ENCODE measurements at places on chromosomes 5 and 9.

DNA sequence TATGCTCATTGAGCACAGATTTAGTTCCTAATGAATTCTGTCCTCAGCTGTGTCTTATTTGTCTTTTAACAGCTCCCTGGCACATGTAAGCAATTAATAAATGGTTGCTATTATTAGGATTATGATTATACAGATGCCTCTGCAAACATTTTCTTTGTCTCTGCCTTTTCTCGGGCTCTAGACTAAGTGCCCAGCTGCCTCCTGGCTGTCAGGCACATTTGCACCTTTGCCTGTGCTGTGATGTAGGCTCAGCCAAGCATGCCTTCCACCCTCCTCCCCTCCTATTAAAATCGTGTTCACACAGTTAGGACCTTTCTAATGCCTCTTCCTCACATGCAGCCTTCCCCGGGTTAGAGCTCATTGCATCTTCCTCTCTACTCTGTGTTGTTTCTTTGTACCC is 25.7 kb downstream of the NPR3 start:
- DNase-seq = no peak

DNA sequence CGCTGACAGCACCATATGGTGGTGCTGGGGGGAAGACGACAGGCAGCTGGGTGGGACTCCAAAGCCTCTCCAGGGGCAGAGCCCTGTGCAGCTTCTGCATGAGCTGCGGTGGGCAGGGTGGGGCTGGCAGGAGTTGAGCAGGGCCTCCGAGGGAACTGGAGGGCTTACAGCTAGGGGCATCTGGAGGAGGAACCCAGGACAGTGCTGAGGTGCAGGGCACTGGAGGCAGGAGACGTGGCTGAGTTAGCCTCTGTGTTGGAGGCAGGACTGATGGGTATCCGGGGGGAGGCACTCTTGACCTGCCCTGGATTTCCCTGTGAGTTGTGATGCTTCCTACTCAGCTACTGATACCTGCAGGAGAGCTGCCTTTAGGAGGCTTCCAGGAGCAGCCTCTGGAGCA is 45.0 kb downstream of the TENT4A start:
- DNase-seq = no peak

GRCh38 chr5:136070486-136071285 is 41.9 kb downstream of the TGFBI start:
- no peak for DNase-seq

- DNase-seq = no peak
These were observed 11.1 kb upstream of the GLT6D1 start for GRCh38 chr9:135650408-135650807.

DNA sequence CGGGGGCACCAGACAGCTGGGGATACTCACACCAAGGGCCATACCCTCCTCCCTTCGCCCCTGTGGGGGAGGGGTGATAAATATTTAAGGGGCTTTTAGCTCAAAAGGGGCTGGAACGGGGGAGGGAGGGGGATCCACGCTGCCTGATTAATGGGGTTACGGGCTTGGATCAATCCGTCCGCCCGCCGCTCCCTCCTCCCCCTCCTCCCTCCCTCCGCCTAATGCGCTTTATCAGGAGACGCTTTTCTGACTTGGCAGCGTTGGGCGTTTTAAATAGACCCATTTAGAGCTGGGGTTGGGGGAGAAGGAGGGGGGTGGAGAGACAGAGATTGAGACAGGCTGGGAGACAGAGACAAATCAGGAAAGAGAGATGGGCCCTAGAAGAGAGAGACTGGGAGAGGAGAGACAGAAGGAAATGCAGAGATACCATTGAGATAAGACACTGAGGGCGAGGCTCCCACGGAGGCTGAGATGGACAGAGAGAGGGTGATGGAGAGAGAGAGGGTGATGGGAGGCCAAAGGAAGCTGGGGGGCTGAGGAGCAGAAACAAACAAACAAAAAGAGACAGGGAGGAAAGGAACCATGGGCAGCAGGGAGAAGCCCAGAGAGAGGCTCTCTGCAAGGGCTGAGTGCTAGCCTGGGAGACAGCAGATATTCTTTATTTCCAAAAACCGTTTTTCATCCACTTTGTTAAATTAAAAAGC is 10.3 kb downstream of the CNTFR start:
- DNase-seq = no peak

- DNase-seq = no peak
These were observed 24.4 kb upstream of the TGFBI start for GRCh38 chr5:136004436-136004835.

- no peak for DNase-seq
These were observed 19.0 kb downstream of the CTXN3 start for GRCh38 chr5:127667926-127668325.

DNA sequence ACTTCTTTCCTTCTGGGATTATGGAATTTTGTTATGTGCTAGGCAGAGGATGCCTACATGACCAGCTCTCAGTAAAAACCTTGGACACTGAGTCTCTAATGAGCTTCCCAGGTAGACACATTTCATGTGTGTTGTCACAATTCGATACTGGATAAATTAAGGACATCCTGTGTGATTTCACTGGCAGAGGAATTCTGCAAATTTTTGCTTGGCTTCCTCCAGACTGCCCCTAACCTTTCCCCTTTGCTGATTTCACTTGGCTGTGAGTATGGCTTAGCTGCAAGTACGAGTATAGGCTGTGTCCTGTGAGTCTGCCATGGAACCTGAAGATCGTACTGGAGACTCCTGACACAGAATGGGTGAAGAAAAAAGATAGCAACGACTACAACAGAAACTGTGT is 47.6 kb downstream of the MRPS27 start:
- DNase-seq = no peak

- DNase-seq = no peak
These were observed 127.2 kb downstream of the VPS13A start for GRCh38 chr9:77304543-77304942.

- peak; percentile 94 for DNase-seq
These were observed 443.0 kb downstream of the ACTL7B start for GRCh38 chr9:108412755-108413154.

- peak; percentile 16 for DNase-seq
These were observed at the start of gene SLC46A2 for GRCh38 chr9:112890106-112891081. Gene SLC46A2, minus strand, starts transcription at chr9:112890876. Its CDS starts 195 bp downstream, at chr9:112890681.

DNA sequence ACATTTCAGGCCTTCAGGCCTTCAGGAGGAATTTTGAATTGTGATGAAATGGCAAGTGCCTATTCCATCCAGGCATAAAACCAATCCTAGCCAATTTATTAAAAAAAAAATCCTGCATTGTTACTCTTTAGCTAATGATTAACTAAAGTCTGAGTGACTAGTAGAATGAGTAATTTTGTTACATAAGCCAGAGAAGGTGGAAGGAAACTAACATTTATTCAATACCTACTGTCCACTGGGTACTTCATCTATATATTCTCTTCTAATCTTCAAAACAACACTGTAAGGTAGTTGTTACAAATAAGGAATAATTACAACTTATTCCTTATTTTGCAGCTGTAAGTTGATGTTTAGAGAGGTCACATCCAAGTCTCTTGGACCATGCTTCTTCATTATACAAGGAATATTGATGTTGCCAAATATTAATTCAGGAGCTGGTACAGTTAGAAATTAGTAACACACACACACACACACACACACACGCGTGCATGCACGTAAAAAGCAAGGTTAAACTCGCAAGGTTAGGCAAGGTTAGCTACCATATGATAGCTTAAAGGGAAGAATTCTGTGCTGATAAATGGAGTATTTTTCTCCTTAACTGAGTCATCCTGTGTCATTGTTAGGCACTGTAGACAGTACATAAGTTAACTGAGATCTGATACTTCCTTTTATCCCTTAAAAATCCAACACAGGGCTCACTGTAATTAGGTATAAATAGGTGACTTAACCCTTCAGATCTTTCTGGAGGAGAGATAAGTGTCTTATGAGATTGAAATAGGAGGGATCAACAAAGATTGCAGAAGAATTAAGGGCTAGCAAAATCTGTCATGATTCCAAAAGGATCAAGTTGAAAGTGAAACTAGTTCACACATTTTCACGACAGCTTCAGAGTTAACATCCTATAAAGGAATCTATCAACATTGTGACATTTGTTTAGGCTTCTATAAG is 596.9 kb downstream of the PDE4D start:
- DNase-seq = no peak

GRCh38 chr9:127898433-127899127 is 823 bp downstream of the ST6GALNAC6 start:
- no peak for DNase-seq

GRCh38 chr5:178555771-178556211 is 34.4 kb downstream of the COL23A1 start:
- DNase-seq = peak; percentile 76

GRCh38 chr9:117825609-117826347 is 121.6 kb downstream of the TLR4 start:
- no peak for DNase-seq

DNA sequence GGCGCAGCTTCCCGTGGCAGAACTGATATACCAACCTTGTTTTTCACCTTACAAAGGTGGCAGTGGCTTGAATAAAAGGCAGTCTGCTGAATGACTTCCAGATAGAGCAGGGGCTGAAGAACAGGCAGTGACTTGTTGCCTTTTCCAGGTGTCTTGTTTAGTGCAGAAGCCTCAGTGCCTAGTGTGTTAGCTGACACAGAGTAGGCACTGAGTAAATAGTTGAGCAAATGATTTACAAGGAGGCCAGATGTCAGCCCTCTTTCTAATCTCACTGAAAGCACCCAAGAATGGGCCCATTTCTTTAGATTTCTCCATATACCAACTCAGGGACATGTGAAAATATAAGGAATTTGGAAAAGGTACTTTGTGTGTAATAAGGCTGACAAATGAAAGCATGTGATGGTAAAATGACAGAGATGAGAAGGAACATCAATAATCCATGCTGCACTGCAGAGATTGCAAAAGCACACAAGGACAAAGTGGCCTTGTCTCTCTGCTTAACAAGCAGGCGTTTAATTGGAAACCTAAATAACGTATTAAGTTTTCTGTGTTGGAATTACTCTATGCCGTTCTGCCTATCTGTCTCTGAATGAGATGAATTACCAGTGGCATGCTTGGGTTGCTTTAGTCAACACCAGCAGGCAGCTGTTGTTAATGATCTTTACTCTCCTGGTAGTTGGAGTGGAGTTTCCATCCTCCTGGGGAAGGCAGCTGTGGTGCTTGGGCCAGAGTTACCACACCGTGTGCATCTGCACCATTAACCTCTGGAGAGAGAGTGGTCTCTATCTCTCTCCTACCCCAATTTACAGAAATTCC is 360.1 kb upstream of the C9orf72 start:
- no peak for DNase-seq

DNA sequence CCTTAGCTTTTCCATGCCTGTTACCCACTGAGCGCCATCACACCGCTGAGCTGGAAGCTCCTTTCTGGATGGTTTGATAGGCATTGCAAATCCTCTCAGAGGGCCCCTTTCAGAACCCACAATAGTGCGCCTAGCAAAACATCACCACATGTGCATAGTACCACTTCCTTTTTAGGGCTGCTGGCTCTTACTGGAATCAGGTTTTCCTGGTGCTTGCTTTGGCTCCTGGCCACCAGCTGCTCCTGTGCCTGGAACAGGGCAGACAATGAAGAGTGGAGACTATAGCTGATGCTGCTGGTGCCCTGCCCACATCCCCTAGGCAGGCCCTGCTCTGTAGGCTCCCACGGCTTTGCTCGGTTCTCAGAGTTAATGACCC is 163.6 kb upstream of the SEMA6A start:
- DNase-seq = no peak

- no peak for DNase-seq
These were observed 272.5 kb downstream of the TMEM38B start for GRCh38 chr9:105966834-105967233.

DNA sequence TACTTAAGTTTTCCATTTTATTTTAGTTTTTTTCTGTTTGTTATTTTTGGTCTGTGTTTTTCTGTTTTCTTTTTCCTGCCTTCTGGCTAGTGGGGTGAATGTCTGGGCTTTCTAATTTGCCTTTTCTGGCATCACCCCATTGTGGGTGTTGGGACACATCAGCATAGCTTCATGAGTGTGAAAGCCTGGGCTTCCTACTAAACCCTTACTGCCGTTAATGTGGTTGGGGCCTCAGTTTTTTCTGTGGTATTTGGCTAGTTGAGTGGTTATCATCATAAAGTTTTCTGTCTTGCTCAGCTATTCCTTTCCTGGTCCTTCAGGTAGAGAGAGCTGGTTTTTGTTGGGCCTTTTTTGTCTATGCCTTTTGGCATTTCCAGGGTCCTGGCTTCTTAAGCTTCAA is 21.4 kb downstream of the C5orf47 start:
- no peak for DNase-seq

DNA sequence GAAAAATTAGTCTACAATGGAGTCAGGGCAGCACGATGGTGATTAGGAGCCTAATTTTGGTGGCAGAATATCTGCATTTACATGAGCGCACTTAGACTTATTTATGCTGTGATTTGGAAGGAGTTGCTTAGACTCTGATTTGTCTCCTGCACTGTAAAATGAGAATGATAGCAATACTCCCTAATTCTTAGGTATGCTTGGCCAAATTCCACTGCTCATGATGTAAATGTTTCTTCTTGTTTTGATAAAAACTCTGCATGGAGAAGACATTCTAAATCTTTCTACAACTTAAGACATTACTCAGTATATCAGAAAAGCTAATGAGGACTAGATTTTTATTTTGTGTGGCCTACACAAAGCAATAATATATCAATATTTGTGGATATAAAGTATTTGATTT is 205.4 kb downstream of the CDH18 start:
- no peak for DNase-seq

- peak; percentile 22 for DNase-seq
These were observed 5.8 kb downstream of the TYRP1 start for GRCh38 chr9:12698986-12699385.

DNA sequence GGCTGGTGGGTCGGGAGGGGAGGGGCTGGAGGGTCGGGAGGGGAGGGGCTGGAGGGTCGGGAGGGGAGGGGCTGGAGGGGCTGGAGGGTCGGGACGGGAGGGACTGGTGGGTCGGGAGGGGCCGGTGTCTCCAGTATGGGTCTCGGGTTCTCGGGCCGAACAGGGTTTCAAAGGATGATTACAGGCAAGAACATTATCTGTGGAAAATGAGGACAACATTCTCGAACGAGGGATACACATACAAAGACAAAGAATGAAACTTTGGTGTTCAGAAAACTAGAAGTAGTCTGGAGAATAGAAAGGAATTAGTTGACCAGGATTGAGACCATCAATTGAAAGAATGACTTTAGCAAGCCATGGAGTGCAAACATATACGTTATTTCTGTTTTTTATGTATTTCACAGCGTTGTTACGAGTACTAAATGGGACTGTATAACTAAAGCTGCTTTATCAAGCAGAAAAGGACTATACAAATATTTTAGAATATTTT is 360 bp upstream of the ZCCHC10 start:
- no peak for DNase-seq

GRCh38 chr5:54756301-54756700 is 229.1 kb downstream of the ESM1 start:
- DNase-seq = no peak

- no peak for DNase-seq
These were observed 844 bp downstream of the POLR3G start for GRCh38 chr5:90475436-90475980.

- no peak for DNase-seq
These were observed 16.1 kb downstream of the PCBD2 start for GRCh38 chr5:134920848-134921575.
